ENCODE measurements at places on chromosomes 4 and X.
A peak's percentile ranks its signal among the peaks of the same experiment; 100 is the strongest.

DNA sequence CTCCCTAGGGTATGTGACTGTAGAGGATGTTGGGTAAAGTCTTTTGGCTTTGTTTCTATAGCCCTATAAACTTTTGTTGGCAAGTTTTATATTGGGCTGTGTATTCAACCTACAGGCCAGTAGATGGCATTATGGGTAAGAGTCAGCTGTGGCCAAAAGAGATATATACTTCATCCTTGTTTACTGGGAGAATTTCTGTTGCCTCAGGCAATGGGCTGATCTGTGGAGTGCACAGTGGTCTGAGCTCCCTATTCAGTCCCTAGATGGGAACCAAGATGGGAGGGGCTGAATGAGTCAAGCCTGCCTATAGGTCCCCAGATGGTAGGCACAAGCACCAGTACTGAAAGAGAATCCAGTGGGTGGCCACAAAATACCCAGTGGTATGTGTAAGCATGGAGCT, 580.6 kb downstream of the EPHA5 start:
- DNase-seq, result no peak

- DNase-seq, result no peak
These were observed 44.7 kb downstream of the EVC start for GRCh38 chr4:5755679-5756078.

GRCh38 chr4:30553706-30554105, 166.5 kb upstream of the PCDH7 start:
- no peak for DNase-seq

DNA sequence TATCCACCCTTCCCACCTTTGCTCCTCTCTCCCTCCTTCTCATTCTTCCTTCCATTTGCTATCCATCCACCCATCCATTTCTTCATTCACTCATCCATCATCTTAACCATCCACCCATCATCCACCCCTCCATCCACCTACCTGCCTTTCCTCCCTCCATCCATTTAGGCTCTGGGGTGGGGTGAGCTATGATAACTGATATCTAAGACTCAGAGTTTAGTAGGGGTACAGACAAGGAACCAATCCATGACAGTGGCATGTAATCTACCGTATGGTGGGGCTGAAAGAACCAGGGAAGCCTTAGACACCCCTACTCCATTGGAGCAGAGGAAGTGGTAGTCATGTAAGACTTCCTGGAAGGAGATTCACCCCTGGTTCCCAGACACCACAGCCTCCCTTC, 23.2 kb downstream of the PSAPL1 start:
- DNase-seq, result no peak

- DNase-seq, result no peak
These were observed 266.2 kb downstream of the PPP3CA start for GRCh38 chr4:101081166-101081565.

GRCh38 chrX:44010626-44011025, 37.4 kb upstream of the NDP start:
- DNase-seq, result no peak

DNA sequence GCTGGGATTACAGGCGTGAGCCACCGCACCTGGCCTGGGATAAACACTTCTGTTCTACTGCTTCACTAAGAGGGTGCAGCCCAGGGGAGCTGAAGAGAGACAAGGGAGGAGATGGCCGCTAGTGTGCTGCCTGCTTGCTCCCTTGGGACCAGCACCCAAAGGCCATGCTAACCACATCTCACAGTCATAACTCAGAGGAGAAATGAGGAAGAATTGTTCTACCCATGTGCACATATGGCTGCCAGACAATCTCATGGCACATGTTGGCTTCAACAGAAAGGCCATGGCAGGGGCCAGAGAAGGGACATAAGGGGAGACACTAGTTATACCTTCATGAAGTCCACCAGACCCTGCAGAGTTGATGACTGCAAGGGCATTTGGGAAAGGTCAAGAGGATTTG, 22.4 kb downstream of the CLDN22 start:
- DNase-seq, result no peak

GRCh38 chr4:1533501-1534064, 127.3 kb upstream of the NKX1-1 start:
- no peak for DNase-seq

GRCh38 chrX:130916636-130917422, 13.8 kb upstream of the ENOX2 start:
- peak; percentile 69 for DNase-seq

GRCh38 chr4:136329042-136329662, 1203.1 kb downstream of the PCDH18 start:
- DNase-seq, result no peak

DNA sequence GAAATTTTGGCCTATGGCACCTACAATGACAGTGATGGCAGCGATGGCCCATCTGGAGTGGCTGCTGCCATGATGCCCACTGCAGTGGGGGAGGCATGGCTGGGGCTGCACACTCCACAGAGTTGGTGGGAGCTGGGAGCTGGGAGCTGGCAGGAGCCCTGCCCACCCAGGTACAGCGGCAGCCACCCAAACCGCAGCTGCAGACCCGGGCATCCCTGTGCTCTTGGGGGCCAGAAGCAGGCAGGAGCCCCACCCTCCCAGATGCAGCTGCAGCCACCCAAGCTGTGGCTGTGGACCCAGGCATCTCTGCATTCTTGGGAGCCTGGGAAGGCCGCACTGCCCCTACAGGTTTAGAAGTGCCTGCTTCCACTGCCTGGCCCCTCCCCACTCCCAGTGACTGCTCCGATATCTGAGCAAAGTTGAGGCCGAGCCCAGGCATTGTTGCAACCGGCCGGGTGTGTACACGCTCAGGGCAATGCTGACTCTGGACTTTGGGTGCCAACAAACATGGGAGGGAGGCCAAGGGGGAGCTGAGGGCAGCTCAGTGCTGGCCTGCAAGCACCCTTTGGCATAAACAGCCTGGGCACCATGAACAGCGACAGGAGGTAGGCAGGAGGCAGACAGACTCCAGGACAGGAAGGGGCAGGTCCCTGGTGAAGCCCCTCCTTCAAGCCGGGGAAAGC, 82.8 kb downstream of the PPP4R3C start:
- no peak for DNase-seq

GRCh38 chrX:39203427-39203826, 402.2 kb downstream of the MID1IP1 start:
- DNase-seq, result no peak

GRCh38 chr4:185318679-185319078, 77.0 kb downstream of the LRP2BP start:
- no peak for DNase-seq

DNA sequence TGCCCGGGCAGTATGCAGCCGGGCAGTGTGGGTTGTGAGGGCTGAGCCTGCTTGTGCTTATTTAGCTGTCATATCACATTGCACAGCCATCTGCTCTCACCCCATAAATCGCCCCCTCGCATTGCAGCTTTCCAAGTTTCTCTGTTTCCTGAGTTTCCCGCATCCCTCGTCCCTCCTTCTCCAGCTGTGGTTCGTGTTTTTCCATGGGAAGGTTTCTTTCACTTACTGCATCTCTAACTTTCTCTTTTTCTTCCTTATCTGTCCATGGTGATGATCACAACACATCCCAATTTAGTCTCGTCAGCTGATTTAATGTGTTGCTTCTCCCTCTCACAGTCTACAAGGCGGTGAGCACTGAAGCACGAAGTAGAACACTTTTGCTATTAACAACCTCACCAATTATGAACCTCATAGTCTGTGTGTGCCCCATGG, 118.1 kb downstream of the ENPP6 start:
- no peak for DNase-seq

- DNase-seq, result no peak
These were observed 101.1 kb downstream of the PCDH7 start for GRCh38 chr4:30821275-30821674.

- no peak for DNase-seq
These were observed 312.2 kb upstream of the DIAPH2 start for GRCh38 chrX:96372313-96373046.

- no peak for DNase-seq
These were observed 204.2 kb downstream of the PABPC4L start for GRCh38 chr4:133997436-133997835.

- no peak for DNase-seq
These were observed 653 bp downstream of the HHIP start for GRCh38 chr4:144646523-144647094.

GRCh38 chr4:17535906-17536305, 20.9 kb downstream of the CLRN2 start:
- no peak for DNase-seq

DNA sequence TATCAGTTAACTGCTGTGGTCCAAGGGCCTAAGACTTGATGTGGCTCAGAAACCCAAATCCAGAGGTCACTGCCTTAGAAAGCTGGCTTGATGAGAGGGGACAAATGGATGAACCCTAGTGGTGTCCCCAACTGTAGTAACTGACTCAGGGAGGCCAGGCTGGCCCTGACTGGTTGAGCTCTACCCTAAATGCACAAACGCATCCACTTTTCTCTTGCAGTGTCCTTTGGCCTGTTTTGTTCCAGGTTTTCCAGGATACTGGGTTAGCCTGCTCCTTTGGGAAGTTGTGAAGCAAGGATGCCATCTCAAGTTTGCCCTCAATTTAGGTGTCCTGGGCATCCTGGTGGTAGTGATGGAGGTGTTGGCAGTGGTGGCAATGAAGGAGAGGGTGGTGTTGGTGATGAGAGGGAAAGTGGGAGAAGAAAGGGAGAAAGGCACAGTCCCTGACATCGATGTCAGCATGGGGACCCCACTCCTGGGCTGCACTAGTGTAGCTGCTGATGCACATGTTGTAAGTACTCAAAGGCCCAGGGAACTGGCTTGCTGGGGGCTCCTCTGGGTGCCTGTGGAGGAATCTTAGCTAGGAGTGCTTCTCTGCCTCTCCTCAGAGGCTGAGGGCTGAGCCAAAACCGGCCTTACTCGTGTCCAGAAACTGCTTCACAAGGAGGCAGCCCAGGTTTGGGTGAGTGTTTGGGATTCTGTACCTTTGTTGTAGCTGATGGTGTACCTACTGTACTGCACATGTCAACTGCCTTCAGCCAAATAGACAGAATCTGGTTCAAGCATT, 2.9 kb upstream of the HAND2 start:
- no peak for DNase-seq

- DNase-seq, result no peak
These were observed 47.9 kb upstream of the RGN start for GRCh38 chrX:47030339-47030738.

DNA sequence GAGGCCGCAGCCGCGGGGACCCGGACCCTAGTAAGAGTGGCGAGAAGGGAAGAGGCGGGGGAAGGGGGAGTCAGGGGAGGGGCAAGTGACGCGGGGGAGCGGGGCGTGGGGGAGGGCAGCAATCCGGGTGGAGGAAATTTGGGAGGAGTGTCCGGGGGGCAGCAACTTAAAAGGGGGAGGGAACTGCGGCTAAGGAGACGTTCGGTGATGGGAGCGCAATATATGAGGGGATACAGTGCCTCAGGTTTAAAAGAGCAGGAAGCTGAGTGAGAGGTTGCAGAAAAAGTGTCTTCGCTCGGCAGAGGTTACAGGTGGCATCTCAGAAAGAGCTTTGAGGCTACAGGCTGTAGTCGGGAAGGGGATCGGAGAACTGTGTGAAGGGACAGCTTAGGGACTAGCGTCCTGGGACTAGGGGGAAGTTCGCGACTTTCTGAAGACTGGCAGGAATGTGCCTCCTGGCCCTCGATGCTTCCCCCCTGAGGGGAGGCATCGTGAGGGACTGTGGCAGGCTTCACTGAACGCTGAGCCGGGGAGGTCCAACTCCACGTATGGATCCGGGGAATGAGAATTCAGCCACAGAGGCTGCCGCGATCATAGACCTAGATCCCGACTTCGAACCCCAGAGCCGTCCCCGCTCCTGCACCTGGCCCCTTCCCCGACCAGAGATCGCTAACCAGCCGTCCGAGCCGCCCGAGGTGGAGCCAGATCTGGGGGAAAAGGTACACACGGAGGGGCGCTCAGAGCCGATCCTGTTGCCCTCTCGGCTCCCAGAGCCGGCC, 519 bp downstream of the FOXO4 start:
- DNase-seq, result no peak

- no peak for DNase-seq
These were observed 39.6 kb upstream of the SRPX start for GRCh38 chrX:38260231-38260630.

DNA sequence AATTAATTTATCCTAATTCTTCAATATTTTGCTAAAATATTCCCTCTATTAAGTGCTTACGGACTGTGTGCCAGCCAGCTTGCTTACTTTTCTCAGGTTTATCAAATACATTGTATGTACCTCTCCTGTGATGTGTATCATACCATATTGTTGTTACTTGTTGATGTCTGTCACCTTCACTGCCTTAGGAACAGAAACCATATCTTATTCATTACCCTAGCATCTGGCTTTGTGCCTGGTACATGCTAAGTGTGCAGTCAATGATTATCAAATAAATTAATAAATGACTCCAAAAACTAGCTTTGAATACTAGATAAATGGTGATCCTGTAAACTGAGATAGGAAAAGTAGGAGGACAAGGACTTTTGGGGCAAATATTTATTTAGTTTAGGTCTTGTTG, 6.9 kb downstream of the CLCN3 start:
- DNase-seq, result no peak

DNA sequence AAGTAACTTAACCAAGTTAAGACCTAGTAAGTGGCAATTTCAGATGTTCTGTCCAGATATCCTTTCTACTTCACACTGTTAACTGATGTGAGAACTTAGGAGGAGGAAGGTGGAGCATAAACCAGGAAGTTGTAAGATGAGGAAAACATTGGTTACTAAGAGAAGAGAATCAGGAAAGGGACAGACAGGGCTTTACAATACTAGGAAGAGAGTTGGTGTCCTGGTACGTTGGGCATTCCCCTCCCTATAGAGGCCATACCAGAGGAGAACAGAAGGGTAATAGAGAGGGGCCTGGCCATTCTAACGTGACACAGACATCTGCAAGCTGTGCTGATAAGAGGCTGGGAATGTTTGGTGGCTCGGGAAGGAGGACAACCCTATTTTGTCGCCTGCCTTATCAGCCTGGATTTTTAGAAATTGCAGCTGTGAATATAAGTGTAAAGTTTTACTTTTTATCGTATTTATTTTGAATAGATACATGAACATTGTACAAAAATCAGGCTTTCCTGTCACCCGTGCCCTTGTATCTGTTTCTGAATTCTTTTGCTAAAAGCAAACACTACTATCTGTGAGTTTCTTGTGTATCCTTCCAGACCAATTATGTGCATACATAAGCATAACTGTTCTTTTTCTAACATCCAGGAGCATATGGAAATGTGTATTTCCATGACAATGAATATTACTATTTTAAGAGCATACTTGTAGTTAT, 53.5 kb upstream of the HPRT1 start:
- DNase-seq, result no peak

- DNase-seq, result peak; percentile 83
These were observed 31.6 kb upstream of the IRAK1 start for GRCh38 chrX:154051201-154051810.

- no peak for DNase-seq
These were observed 334.9 kb upstream of the ADGRL3 start for GRCh38 chr4:60865273-60865672.

DNA sequence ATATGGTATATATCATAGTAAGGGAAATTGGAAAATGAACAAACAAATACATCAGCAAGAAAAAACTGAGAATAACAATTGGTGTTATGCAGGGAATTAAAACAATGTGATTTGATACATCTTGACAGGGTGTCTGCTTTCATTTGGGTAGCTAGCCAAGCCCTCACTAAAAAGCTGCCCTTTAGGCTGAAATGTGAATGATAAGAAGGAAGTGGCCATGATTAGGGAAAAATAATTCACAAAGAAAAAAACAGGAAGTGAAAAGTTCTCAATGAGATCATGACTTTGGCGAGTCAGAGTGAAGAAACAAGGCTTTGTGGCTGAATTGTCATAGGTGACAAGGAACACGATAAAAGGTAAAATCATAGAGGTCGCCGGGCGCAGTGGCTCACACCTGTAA, 675.8 kb upstream of the SLIT2 start:
- no peak for DNase-seq

- DNase-seq, result no peak
These were observed 140.3 kb upstream of the CXCL13 start for GRCh38 chr4:77465271-77465670.

All from activated effector memory CD4-positive, alpha-beta T cell treated with anti-CD3 and anti-CD28 coated beads, Interleukin-2, amount 50 U/mL, for 16 hours (primary cell).